ENCODE measurements at places on chromosomes 2 and 18.

GRCh38 chr2:58146707-58147106, 94.4 kb downstream of the FANCL start:
- DNase-seq: no peak

GRCh38 chr2:220198896-220199295, 571.5 kb downstream of the SLC4A3 start:
- DNase-seq: no peak

DNA sequence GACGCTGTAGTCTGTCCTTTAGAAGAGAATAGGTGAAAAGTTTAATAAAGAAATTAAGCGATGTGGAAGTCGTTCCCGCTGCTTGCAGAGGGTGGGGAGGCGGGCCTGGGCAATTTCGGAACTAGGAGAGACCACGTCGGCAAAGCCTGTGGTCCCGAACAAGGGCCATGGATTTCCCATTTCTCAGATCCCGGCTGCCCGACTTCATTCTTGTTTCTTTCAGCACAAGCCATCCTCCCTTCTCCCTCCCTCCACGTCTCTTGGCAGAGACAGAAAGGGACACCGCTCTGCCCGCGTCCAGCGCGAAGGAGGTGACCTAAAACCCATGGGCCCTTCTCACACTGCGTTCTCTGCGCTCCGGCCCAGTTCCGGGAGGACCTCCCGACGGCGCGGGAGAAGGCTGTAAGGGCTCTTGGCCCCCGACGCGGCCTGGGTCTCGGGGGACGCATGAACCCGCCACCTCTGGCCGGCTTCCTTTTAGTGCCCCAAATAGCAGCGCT, 2.2 kb upstream of the BCL2L11 start:
- DNase-seq: no peak

- DNase-seq: no peak
Observed at GRCh38 chr18:26436176-26437051, 111.9 kb downstream of the KCTD1 start.

GRCh38 chr2:9169349-9170107, 37.1 kb upstream of the ASAP2 start:
- DNase-seq: no peak

- no peak for DNase-seq
Observed at GRCh38 chr18:13613591-13614501, 112.5 kb downstream of the FAM210A start.

DNA sequence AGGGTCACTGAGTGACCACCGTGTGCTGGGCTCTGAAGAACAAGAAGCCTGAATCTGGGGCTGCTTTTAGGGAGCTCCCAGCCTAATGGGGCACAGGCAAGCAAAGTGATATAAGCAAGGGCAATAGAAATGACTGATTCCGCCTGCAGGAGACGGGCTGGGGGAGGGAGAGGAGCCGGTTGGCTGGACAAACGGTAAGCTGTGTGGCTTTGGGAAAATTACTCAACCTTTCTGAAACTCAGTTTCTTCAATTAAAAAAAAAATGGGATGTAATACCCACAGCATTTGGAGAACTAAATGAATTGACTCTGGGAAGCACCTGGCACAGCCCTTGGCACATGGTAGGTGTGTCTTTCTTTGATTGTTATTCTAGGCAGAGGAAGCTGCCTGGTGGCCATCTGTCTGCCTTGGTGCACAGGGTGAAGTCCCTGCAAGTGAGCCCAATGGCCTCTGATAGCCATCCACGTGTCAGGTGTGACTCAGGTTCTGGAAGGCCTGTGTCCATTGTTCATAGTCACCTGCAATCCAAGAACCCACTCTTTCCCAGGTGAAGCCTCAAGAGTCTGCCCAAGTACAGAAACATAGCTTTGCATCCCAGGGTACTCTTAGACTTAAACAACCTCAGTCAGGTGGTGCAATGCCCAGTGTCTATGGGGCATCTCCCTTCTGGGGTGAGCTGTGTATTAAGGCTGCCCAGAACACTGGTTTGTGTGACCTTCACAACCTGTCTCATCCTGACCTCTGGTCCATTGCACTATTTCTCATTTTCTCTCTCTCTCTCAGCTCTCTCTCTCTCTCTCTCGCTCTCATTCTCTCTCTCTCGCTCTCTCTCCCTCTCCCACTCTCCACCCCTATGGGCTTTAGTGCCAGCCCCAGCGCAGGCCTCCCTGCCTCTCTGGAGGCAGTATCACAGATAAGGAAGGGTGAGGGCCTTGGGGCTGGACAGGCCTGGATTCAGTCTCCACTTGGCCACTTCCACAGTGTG, 30.0 kb upstream of the NTSR2 start:
- DNase-seq: no peak

- no peak for DNase-seq
Observed at GRCh38 chr2:46197672-46198071, 99.5 kb upstream of the EPAS1 start.

DNA sequence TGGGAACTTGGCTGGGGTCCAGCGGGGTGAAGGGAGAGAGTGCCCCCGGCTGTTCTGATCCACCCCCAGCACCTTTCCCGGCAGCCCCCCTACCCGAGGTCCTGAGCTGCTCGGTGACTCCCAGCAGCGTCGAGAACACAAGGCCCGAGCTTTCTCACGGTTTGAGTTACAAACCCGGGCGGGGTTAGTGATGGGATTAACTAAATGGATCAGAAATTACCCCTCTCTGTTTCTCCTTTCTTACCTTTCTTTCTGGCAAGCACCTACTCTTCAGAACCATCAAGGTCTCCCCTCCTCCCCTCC, 139.4 kb upstream of the GPC1 start:
- no peak for DNase-seq

- DNase-seq: no peak
Observed at GRCh38 chr2:156649596-156649995, 213.4 kb downstream of the GPD2 start.

DNA sequence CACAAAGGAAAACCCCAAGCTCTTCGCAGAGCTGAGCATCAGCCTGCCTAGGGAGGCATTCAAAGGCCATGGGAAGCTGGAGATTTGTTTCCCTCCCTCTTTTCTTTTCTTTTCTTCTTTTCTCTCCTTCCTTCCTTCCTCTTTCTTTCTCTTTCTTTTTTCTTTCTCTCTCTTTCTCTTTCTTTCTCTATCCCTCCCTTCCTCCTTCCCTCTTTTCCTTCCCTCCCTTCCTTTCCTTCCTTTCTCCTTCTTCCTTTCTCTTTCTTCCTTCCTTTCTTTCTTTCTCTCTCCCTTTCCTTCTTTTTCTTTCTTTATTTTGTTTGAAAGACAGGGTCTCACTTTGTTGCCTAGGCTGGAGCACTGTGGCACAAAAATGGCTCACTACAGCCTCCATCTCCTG, 168.4 kb upstream of the ARL4C start:
- no peak for DNase-seq

DNA sequence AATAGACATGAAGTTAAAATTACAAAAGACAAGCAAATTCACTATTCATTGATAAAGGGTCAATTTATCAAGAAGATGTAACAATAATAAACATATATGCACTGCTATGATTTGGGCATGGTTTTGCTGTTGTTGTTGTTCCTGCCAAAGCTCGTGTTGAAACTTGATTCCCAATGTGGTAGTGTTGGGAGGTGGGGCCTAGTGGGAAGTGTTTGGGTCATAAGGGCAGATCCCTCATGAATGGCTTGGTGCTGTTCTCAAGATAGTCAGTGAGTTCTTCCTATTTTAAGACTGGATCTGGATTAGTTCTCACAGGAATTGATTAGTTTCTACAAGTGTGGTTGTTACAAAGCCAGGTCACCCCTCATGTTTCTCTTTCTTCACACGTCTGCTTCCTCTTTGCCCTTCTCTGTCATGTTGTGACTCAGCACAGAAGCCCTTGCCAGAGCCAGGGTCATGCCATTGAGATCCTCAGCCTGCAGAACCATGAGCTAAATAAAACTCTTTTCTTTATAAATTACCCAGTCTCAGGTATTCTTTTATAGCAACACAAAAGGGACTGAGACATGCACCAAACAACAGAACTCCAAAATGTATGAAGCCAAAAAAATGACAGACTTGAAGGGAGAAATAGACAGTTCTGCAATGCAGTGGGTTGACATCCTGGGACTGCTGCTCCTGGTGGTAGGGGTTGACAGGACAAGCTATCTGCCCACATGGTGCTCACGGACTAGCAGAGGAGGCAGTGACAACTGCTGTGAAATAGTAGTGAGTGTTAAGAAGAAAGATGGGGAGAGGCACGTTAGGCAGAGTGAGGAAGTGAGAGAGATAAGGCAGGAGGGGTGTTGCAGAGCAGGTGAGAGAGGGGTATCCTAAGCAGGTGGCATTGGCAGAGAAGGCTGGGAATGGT, 18.6 kb upstream of the SKA1 start:
- DNase-seq: no peak

DNA sequence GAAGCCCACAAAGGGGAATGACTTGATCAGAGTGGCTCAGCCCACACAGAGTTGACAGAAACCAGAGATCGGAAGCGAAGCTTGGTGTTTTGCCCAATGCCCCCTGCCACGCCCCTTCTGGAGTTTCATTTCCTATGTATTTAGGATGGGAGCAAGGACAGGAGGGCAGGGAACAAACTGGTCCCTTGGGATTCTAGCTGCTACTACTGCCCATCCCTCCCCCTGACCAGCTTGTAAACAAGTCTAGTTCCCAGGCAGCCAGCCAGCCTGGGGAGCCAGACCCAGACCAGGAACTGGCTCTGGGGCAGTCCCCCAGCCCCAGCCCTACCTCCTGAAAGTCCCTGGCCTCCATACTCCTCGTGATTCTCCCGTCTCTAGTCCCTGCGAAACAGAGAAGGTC, 8.3 kb downstream of the WNT6 start:
- no peak for DNase-seq

DNA sequence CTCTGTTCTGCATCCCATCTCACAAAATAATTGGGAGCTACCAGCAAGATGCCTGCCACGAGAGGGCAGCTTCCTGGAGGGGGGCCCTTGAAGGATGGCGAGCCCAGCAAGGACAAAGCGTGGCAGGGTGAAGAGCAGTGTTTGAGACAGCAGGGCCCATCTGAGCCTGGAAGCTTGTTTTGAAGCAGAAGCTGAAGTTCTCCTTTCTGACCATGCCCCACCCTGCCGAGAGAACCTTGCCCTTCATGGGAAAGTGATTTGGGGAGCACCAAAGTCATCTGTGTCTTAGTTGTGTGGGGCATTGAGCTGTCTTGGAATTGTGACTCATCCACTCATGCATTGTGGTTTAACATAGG, 216.3 kb downstream of the BCL11A start:
- DNase-seq: no peak

- DNase-seq: no peak
Observed at GRCh38 chr2:16069933-16070647, 129.7 kb downstream of the MYCN start.

DNA sequence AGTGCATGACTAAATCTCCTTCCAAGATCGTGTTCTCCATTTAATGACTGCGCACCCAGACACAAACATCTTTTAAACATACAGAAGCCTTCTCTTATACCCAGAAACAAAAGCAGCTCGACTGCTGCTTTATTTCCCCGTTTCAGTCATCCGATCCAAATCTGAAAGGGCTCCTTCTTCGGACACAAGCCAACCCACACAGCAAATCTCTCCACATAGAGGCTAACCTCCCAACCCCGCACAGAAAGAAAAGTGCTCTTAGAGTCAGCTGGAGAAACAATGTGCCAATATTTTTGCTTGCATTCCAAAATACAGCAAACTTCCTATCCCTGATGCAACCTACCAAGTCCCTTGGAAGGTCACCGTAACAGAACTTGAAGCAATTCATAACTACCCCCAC, 29.1 kb downstream of the GAREM1 start:
- no peak for DNase-seq

- DNase-seq: no peak
Observed at GRCh38 chr2:72092111-72092510, 55.6 kb downstream of the CYP26B1 start.
